Neural progenitor cell (in vitro differentiated cells): ENCODE measurements at places on chromosomes 5 and 9.

GRCh38 chr5:77778881-77779438 lies 2.8 kb upstream of the TBCA start:
- DNase-seq: no peak

DNA sequence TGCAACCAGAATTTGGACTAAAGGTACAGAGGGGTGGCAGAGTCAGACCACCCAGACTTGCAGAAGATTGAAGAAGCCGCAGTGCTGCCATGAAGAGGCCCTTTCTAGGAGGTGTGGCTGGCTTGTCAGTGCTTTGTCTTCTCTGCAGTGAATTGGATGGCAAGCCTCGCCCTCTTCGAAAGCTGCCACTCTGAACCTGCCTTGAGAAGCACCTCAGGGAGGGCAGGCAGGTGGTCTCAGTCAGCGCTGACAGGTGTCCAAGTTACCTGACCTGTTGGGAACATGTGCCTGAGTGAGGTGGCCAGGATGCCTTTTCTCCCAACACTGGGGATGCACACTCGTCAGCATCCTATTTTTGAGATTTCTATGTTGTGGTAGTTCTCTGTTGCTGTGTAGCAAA lies 6.2 kb downstream of the TENT4A start:
- no peak for DNase-seq

DNA sequence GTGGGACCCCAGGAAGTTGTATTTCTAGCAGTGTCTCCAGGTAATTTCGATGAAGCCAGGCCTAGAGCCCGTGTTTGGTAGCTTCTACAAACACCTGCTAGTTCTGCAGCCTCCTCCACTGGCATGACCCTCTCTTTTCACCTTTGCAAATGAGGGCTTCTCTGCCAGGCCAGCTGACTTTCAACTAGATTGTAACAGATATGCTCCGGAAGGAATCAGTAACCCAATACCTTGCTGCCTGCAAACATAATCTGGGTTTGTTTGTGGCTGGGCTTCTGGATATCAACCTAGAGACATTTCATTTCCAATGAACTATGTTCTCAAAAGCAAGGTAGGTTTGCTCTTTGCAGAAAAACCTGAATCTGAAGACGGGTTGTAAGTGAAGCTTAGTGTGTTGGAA lies 354.8 kb downstream of the DMRT2 start:
- no peak for DNase-seq

- DNase-seq: no peak
These were observed 107.2 kb upstream of the ZNF462 start for GRCh38 chr9:106755736-106756135.

DNA sequence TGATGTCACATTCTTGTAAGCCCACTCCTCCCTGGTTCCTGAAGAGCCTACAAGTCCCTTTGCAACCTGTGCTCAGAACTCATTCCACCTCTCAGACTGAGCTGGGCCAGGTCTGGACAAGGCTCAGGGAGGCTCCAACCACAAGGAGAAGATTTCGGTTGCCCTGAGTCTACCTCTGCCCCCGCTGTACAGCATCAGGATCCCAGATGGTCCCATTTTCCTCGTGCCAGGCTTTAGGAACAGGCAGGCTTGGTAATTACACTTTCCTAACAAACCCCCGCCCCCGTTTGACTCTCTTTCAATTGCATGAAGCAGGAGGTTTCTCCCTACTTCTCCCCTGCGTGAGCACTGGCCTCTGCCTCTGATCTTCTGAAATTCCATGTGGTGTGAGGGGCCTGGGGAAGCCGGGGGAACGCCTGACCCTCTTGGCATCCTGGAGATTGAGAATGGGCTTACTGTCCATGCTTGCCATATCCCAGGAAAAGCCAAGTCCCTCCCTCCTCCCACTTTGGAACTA lies 86.9 kb upstream of the CTNNA1 start:
- DNase-seq: no peak

- DNase-seq: no peak
These were observed 88.6 kb upstream of the NFIB start for GRCh38 chr9:14402583-14402982.

- peak; percentile 21 for DNase-seq
These were observed 50.5 kb upstream of the CTNNAL1 start for GRCh38 chr9:109063760-109064159.

- DNase-seq: no peak
These were observed 71.1 kb upstream of the HSPB3 start for GRCh38 chr5:54384356-54384933.

GRCh38 chr5:44881266-44881665 lies 72.5 kb downstream of the MRPS30 start:
- no peak for DNase-seq

GRCh38 chr5:31942546-31942945 lies 231.6 kb downstream of the GOLPH3 start:
- no peak for DNase-seq

DNA sequence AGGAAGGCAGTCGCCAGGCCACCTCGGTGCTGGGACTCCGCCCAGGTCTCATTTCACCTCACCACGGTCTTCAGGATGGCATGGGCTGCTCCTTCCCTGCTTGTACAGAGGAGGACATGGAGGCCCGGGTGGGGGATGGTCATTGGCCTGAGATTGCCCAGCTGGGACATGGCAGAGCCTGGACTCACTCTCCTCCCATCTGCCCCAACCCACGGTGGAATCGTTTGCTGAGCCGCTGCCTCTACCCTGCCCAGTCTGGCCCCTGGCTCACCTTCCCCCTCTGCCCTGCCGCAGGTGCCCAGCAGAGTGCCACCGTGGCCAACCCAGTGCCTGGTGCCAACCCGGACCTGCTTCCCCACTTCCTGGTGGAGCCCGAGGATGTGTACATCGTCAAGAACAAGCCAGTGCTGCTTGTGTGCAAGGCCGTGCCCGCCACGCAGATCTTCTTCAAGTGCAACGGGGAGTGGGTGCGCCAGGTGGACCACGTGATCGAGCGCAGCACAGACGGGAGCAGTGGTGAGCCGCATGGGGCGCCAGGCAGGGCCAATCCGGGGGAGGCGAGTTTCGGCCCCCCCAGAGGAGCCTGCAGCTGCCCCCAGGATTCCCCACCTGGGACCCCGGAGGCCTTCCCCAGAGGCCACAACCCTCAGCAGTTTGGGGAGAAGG lies 36.7 kb downstream of the HK3 start:
- DNase-seq: no peak

GRCh38 chr9:17881371-17881770 lies 302.5 kb downstream of the SH3GL2 start:
- no peak for DNase-seq

GRCh38 chr5:40355846-40356245 lies 323.9 kb upstream of the PTGER4 start:
- DNase-seq: no peak

DNA sequence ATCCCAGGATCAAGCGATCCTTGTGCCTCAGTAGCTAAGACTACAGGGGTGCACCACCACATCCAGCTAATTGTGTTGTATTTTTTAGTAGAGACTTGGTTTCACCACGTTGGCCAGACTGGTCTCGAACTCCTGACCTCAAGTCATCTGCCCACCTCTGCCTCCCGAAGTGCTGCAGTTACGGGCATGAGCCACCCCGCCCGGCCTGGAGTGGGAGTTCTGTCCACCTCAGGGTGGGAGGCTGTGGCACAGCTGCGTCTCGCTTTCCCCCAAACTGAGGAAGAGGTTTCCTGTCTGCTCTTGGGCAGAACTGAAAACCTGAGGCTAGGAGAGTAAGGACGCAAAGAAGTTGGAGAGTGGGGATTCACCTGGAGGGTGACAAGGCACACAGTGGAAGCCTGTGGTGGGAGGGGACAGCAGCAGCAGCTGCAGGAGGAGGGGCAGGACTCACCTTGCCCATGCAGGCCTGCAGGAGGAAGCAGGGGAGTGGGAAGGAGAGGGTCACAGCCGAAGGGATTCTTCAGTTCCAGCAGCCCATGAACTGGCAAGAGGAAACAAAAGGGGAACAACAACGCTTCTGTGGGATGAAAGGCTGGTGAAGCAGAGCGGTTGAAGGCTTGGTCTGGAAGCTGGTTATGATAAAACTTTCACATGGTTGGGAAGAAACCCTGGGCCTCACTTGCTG lies 181.4 kb downstream of the GAS1 start:
- DNase-seq: no peak

- no peak for DNase-seq
These were observed 222.9 kb upstream of the MEF2C start for GRCh38 chr5:89105836-89106235.

DNA sequence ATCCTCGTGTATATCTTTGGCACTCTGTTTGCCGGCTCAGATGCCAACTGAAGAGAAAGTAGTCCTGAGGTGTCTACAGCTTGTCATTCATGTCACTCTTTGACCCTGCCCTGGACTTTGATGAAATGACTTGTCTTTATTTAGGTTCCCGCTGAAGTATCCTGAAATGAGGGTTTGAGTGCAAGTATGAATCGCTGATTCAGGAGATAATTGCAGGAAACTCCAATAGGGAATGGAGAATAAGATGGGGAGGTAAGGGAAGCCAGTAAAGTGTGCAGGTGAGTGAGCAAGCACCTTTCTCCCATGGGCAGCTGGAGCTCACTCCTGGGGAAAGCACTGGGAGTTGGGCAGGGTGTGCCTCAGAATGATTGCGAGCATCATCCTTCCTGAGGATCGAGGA lies 50.3 kb upstream of the ZFR start:
- no peak for DNase-seq

DNA sequence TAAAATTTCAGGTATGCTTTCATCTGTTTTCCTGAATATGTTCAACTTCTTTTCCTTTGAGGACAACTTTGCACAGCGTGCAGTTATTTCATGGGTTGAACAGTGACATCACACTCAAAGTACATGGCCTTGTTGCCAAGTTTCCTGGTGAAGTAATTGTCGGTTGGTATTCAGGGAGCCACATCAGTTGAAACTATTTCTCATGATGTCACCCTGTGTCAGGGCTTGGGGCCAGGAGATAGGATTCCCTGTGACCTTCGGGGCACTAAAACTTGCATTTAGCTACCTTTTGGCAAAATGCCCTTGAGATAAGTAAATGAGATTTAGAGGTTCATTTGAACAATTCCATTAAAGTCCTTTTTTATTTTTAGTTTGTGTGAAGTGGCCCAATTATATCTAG lies 383.9 kb downstream of the SH3GL2 start:
- DNase-seq: no peak
